ENCODE measurements at places on chromosomes 7 and 10.

GRCh38 chr10:86071758-86072157 is 294.8 kb downstream of the GRID1 start:
- DNase-seq = no peak
- no peaks in the 10 kb centered on the region for H3K4me1 ChIP-seq
- H3K27me3 ChIP-seq = no peaks in the 10 kb centered on the region
- no peaks in the 10 kb centered on the region for H3K36me3 ChIP-seq
- H3K27ac ChIP-seq = no peak overlapping the region

- no peak for DNase-seq
- H3K4me3 ChIP-seq = no peak overlapping the region
- peaks cover 8% of the 10 kb centered on the region for H3K36me3 ChIP-seq
- H3K4me1 ChIP-seq = no peaks in the 10 kb centered on the region
- no peak overlapping the region for H3K27ac ChIP-seq
Observed at GRCh38 chr10:58367069-58367468, 18.1 kb upstream of the TFAM start.

- no peak overlapping the region for H3K27ac ChIP-seq
- H3K36me3 ChIP-seq = no peaks in the 10 kb centered on the region
- H3K27me3 ChIP-seq = no peaks in the 10 kb centered on the region
- no peak overlapping the region for H3K4me3 ChIP-seq
Observed at GRCh38 chr10:80964955-80965614, 427.4 kb downstream of the SH2D4B start.

GRCh38 chr7:51062222-51062987 is 254.2 kb downstream of the COBL start:
- H3K4me1 ChIP-seq = no peaks in the 10 kb centered on the region

DNA sequence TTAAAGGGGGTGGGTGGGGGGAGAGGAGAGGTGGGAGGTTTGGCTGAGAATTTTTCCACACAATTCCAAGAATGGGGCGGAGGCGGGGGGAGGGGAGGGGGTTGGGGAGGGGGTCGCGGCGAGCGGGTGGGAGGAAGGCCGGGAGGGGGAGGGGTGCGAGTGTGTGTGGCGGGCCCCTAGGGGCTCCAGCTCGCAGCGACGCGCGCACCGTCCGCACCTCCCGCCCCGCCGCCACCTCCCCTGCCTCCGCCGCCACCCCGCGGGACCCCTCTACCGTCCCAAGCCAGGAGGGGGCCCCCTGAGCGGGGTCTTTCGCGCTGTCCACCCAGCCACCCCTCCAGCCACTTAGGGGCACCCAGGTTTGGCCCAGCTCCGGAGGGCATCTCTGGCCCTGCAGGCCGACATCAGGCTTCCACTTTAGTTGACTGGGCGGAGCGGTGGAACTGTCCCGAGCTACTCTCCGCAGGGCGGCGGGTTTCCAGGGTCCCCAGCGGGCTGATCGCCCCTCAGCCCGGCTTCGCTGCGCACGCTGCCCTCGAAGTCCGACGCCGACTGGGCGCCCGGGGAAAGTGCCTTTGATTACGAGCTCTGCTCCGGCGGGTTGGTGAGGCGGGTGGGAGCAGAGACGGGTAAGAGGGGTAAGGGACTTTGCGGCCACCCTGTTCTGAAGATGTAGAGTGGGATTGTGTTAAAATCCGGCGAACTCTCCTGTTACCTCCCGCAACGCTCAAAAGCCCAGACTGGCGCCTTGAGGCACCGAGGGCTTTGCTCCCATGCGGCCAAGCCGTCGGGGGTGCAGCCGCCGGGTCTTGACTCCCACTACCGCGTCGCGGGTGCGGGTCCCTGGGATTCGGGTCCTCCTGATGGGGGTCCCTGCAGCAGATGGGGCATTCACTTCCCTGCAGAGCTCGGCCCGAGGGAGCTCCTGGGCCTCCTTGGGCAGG is 1.8 kb upstream of the VAX1 start:
- H3K27me3 ChIP-seq = peaks cover 23% of the 10 kb centered on the region
- H3K4me3 ChIP-seq = no peak overlapping the region
- H3K27ac ChIP-seq = no peak overlapping the region
- no peaks in the 10 kb centered on the region for H3K36me3 ChIP-seq
